Midbrain (tissue), 1 donor: ENCODE measurements at places on chromosomes 16 and 17.

GRCh38 chr16:75340741-75341491, 89.5 kb upstream of the BCAR1 start:
- DNase-seq: no peak

GRCh38 chr16:9846362-9847099, 335.7 kb downstream of the GRIN2A start:
- no peak for DNase-seq

GRCh38 chr16:87736008-87736382, 29.8 kb downstream of the KLHDC4 start:
- DNase-seq: no peak

DNA sequence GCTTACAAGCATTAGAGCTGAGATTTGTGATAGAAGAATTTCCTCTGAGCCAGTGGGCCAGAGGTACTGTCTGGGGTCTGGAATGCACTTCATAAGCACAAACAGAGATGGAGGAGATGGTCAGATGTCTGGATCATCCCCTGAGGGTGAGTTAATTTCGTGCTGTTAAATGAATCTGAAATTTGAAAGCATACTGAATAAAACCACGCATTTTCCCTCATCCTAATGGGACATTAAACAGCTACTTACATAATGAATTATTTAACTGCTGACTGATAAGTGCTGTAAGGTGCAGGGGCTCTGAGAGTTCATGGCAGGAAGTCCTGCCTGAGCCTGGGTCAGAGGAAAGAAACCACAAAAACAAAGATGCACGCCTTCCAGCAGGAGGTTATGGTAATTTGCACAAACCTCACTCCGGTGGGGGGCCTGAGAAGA, 136.3 kb upstream of the XYLT1 start:
- DNase-seq: no peak

DNA sequence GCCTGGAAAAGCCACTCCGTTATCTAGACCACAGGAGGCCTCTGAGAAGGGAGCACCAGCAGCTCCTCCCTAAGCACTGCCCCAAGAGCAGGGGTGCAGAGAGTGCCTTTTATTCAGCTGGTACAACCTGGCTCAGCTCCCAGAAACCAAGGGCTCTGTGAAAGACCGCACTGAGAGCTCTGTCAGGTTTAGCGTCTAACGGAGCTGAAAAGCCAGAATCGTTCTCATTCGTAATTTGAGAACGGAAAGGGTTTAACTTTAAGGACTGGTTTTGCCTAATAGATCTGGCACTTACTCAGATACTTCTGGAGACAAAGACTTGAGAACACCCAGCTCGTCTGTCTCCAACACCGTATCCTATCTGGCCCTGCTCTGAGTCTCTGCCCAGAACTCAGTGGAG, 13.5 kb downstream of the MPG start:
- DNase-seq: peak; percentile 86

- DNase-seq: no peak
These were observed 6.3 kb upstream of the SLC38A8 start for GRCh38 chr16:84048871-84049270.

- no peak for DNase-seq
These were observed 8.4 kb upstream of the CLDN9 start for GRCh38 chr16:3004319-3004718.

- DNase-seq: no peak
These were observed 373.7 kb downstream of the SOX9 start for GRCh38 chr17:72494566-72494965.

DNA sequence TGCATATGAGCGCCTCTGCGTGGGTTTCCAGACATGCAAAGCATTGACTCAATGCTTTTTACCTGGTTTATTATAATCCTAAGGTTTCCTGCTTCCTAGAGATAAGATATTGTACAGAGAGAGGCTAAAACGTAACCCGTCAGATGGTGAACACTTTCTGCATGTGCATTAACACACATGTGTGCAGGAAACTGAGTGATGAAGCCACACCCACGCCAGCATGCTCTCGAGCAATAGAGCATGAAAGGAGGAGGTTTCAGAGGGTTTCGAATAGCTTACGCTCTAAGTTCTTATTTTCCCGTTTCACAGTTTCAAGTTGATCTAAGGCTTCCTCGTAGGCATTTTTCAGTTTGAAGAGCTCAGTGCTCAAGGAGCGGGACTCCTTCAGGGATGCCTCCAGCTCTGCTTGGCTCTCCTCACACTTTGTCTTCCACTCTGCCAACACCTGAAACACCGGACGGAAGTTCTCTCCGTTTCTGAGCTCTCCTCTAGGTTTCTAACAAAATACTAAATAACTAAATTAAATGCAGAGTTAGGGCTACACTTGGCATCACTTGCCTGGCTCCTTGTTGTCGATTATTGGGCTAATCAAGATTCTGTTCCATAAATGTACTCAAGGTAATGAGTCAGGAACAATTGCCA, 23.2 kb downstream of the MYH3 start:
- no peak for DNase-seq

DNA sequence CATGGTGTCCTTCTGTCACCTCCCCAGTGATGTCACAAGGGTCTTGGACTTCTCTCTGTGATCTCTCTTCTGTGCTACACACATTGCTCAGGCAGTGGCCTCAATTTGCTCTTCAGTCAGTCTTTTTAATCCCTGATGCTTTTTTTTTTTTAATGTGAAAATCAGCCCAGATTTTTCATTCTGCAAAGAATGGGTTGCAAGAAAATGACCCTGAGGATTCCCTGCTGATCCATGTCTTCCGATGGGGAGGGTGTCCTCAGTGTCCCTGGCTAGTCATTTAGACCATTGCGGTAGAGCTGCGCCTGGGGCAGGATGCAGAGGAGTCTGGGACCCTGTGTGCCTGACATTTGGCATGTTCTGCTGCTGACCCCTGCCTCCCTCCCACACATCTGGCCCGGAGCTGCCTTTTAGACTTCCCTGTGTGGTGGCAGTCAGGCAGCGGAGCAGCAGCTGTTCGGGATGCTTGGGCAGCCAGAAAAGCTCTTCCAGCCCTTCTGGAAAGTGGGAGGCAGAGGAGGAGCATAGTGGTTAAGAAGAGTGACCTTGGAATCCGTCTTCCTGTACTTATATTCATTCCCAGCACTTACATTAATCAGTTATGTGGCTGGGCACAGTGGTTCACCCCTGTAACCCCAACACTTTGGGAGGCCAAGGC, 12.3 kb downstream of the GPT2 start:
- no peak for DNase-seq

- no peak for DNase-seq
These were observed 118.4 kb upstream of the CDC42EP4 start for GRCh38 chr17:73430165-73430680.

- no peak for DNase-seq
These were observed 401.1 kb downstream of the XYLT1 start for GRCh38 chr16:17069681-17070080.

- no peak for DNase-seq
These were observed 17.0 kb upstream of the LHX1 start for GRCh38 chr17:36920032-36921005.
